ENCODE measurements at places on chromosomes 4 and X.

- no peak for DNase-seq
These were observed 62.8 kb upstream of the NEIL3 start for GRCh38 chr4:177246641-177247584.

DNA sequence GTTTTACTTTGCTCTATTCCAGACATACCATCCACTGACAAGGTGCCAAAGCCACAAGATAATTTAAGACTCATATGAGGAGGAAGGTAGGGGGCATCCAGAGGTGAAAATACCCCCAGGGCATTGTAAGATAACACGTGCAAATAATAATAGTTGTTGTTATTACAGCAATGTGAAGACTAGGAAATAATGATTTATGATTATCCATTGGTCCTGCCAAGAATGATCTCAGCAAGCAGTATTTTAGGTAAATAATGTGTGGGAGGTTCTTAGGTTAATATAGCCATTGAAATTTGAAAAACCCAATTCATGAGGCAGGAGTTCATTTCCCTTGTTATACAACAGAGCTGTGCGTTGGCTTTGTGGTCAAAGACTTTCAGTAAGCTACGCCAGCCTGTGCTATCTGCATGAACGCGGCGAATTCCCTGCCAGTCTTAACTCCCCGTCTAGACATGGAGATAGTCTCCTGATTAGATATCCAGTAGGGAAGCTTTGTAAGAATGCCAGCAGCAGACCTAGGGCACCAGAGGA, 47.2 kb upstream of the MXRA5 start:
- DNase-seq: no peak

GRCh38 chr4:123924536-123924935, 527.9 kb downstream of the SPRY1 start:
- DNase-seq: no peak

GRCh38 chr4:113788888-113789287, 27.4 kb upstream of the CAMK2D start:
- DNase-seq: no peak

DNA sequence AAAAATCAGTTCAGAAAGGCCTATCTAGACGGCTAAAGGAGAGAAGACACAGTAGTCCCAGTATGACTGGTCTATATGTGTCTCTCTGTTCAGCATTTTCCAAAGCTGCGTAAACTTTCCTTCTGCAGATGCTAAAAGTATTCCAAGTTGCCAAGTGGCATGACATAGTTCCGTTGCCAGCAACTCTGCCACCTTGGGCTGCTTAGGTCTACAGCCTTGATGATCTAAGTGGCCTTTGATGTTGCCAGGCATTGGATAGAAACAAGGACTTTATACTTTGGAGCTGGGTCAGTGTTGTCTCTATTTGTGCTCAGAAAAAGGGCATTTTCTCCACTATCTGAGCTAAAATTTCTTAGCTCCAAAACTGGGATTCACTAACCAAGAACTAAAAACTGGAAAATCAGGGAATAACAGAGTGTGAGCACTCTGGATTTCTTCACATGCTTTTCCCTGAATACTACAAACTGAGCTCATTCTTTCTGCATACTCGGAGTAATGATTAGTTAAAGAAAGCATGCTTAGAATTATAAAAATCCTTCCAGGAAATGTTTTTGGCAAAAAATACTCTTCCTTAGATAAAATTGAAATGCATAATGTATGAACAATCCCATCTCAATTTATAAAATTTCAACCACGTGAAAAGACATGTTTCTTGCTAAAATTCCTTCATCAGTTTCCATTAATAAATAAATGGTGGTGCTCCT, 191.4 kb downstream of the ADAMTS3 start:
- no peak for DNase-seq

- DNase-seq: no peak
These were observed 1.3 kb downstream of the CABS1 start for GRCh38 chr4:70336043-70336442.

DNA sequence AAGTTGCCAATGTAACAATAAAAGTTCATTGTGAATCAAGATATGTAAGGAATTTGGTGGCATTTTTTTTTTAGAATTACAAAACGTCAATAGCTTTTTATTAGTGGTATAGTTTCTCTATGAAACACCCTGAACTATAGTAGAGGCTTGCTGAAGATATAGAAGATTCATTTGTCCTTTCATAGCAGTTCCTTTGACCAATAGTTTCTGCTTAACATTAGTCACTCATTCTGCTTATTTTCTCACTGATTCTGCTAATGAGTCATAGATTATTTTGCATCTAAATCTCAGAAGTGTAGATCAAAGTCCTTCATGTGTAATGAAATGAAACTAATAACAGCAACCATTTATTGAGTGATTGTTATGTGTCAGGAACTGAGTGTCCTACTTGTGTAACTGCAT, 205.0 kb upstream of the TET2 start:
- no peak for DNase-seq

GRCh38 chr4:137069473-137069872, 462.8 kb downstream of the PCDH18 start:
- no peak for DNase-seq

GRCh38 chr4:83340692-83341343, 6.2 kb upstream of the HPSE start:
- DNase-seq: no peak

GRCh38 chrX:15430584-15430983, 46.4 kb upstream of the VEGFD start:
- no peak for DNase-seq

DNA sequence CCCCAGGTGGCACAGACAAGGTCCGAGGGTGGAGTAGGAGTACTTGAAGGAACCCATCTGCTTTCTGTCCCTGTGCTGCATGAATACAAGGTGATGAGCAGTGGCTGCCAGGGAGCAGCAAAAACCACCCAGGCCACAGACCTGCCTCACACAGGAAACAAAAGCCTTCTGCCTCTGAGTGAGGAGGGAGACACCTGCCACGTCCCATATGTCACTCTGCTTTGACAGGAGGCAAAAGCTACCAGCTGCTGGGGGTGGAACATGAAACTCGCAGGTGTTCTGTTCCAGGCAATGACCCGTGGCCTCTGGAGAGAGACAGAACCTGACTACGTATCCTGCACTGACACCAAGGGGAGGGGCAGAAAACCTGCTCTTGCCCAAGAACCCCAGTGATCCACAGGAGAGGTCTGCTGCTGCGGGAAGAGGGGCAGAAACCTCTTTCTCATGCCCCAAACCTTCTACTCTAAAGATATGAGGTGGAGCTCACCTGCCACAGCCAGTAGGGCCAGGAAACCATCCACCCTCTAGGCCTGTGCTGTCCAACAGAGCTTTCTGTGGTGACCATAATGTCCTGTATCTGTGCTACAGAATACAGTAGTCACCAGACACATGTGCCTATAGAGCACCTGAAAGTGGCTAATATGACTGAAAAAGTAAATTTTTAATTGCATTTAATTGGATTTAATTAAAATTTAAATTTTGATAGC, 172.9 kb downstream of the PRDM5 start:
- DNase-seq: no peak

DNA sequence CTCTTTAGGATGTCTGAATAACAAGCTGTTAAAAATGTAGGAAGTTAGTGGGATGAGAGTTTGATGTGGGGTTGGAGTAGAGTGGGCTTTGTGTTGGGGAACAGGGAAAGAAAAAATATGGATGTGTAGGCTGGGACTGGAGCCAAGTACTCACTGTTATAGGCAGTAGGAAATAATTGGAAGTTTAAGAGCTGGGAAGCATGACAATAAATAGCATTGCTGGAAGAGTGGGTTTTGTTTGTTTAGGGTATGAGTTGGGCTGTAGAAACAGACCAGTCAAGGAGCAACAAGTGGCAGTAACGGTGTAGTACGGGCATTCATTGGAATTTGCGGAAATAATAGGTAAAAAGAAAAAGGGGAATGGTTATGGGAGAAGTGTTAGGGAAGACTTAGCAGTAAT, 81.6 kb downstream of the KDM6A start:
- no peak for DNase-seq

DNA sequence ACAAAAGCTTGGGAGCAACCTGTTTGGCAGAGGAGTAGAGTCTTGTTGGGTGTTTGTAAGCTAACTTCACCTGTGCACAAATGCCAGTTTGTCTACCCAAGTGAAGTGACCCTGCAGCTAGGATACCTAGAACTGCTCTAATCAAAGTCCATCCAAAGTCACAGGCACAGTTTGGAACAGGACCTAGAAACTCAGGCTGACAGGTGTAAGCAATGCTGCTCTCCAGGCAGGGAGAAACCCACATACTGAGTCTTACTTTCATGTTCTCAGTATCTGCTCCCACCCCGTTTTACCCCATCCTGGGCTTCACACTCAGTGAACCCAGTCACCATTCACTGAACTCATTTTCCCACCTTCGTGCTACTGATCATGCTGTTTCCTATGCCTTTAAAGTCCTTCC, 40.3 kb downstream of the MAML3 start:
- no peak for DNase-seq

DNA sequence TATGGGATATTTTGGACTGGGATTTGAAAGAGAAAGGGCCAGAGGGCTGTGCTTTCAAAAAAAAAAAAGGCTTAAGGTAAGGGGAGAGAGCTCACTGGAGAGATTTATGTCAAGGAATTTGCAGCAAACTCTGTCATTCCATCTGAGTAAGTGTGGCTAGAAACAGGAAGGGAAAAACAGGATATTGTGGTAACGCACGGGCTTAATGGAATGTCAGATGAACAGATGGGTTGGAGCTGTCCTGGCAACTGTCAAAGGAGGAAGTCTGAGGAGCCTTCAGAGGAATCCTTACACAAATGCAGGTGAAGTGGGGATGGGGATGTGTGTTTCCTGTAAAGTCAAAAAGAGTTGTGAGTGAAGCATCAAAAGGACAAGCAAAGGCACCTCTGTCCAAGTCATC, 15.1 kb upstream of the NKX3-2 start:
- DNase-seq: no peak

- no peak for DNase-seq
These were observed 6.4 kb downstream of the HSPA4L start for GRCh38 chr4:127788517-127788916.

DNA sequence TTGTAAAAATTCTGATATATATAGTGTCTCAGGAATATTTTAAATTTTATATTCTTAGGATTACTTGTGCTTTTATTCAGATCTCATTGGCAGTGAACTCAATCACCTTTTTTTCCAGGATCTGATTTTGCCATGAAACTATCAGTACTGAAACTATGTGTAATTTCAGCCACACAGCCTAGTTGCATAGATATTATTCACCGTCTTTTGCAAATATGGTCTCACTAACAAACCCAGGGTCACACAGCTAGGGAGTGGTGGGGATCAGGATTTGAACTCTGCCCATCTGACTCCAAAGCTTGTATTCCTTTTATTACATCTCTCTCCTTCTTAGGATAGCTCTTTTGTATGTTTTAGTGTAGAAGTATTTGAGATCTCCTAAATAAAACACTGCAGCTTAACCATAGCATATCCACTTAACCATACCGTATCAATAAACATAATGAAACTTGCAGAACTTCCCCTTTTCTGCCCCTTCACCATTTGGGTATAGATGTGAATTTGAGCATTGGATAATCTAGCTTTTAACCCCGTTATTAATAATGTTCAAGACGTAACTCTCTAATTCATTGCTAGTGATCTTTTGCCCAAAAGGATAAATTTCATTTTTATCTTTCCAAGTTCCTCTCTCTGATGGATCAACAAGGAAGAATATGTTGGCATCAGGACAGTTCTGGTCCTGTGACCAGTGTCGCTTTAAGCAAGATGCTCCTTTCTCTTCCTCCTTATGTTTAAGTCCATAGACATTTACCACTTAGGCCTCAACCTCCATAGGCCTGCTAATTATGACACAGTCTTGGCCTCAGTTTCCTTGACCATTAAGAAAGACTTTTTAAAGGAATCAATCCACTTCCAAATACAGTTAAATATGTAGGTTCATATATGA, 74.6 kb downstream of the RAPGEF2 start:
- no peak for DNase-seq

GRCh38 chr4:123522646-123523045, 126.1 kb downstream of the SPRY1 start:
- DNase-seq: no peak

- DNase-seq: no peak
These were observed 1269.0 kb downstream of the FSTL5 start for GRCh38 chr4:160894809-160895208.

- DNase-seq: no peak
These were observed 231.3 kb upstream of the CT83 start for GRCh38 chrX:116694046-116694445.

DNA sequence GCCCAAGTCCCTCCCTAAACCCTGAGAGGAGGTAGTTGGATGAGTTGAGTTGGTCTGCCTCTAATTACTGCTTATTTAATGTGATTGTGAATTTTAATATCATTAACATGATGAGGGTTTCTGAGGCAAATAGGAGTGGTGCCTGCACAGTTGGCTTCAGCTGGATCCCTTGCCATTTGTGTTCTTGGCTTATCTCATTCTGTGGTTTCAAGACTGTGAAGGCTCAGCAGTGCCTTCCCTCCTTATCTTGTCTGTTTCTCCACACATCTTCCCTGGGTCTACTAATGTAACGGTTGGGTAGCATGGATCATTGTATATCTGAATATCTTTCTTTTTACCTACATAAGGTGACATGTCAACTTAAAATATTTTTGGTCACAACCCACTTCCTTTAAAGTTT, 1.6 kb upstream of the SLC10A4 start:
- DNase-seq: no peak

Measured in lower leg skin (tissue), 4 donors.